ENCODE measurements at places on chromosomes 2 and 18.

DNA sequence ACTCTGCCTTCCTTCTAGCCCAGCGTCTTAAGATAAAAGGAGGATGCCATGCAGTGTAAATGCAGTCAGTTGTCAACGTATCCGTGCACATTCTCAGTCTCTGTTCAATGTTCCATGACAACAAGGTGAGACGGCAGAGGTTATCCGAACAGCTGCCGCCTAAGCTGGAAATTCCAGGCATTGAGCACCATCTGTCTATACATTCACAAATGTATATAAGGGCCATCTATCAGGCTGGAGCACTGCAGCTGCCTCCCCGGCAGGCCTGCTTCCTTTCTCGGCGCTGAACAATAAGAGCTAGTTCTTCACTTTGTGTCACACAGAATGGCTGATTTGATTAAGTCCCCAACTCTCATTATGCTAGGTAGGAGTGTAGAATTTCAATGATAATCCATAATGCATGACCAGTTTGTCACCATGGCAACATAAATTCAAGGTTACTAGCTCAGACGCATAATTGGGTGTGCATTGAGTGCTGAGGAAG, 282.2 kb upstream of the SOX11 start:
- no peak for DNase-seq

DNA sequence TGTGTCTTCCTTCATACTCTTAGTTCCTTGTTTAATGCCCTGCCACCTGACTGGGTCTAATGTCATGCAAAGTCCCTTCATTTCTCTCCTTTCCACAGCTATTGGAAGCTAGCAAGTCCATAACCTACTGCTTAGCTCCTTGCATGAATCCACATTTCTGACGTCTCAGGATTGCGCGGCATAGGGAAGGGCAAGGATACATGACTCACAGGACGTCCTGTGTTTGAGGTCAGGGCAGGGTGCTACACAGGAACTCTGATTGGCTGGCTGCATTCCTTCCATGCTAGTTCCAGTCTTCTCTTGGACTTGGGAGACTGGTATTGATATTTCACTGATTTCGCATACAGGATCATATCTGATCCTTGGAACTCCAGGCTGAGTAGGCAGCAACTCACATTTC, 137.9 kb downstream of the CDH2 start:
- no peak for DNase-seq

DNA sequence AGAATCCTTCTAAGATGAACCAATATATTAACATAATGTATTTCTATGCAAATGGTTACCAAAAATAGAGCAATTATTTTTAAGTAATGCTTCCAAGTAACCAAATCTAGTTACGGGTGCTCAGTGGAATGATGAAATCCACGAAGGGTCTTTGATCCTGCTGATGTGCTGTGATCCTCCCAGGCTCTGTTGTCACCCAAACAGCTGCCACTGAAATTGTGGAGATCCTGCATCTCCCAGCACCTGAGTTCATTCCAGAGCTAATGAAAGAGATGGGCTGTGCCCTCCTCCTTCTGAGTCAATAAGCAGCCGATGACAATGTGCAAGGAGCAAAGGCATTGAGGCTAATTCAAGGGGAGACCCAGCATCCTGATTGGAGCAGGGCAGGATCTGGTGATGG, 362.4 kb upstream of the SOX11 start:
- DNase-seq = no peak

DNA sequence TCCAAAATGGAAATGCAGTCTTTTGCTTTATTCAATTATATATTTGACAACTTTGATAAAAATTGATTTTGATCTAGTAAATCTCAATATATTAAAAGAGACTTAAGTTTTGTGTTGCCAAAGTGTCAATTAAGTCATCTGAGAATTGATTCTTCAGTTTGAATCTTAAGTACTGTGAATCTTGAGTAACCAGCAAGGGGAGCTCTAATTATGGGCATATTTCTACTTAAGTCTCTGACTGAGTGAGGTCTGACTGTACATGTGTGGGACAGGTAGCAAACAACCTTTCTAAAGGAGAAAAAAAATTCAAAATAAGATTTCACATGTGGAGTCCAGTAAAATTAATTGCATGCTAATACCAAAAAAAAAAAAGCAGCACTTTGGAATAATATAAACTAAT, 503.7 kb upstream of the SLC8A1 start:
- no peak for DNase-seq

- no peak for DNase-seq
Measured at GRCh38 chr2:3666613-3666975, 8.6 kb downstream of the ALLC start.

DNA sequence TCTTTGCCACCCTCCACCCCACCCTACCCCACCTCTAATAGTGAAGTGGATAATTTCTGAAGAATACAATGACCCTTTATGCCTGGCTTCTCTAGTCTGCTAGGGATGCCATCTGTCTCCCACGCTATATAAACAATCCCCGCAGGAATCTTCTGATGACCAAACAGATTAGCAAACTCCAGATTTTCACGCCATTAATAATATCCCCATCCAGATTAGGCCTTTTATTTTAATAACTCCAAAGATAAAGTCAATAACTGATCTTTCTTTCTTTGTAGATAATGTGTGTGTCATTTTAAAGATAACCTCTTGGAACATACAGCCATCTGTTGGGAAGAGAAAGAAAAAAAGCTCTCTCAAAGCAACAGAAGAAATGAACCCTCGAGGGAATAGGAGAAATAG, 47.9 kb upstream of the CCDC150 start:
- no peak for DNase-seq

Data from testis (tissue), 5 donors.